NCI-H2171 (cell line): ENCODE measurements at places on chromosomes 7 and 10.

- DNase-seq = no peak
Measured at GRCh38 chr10:122181876-122182275, 89.2 kb upstream of the BTBD16 start.

DNA sequence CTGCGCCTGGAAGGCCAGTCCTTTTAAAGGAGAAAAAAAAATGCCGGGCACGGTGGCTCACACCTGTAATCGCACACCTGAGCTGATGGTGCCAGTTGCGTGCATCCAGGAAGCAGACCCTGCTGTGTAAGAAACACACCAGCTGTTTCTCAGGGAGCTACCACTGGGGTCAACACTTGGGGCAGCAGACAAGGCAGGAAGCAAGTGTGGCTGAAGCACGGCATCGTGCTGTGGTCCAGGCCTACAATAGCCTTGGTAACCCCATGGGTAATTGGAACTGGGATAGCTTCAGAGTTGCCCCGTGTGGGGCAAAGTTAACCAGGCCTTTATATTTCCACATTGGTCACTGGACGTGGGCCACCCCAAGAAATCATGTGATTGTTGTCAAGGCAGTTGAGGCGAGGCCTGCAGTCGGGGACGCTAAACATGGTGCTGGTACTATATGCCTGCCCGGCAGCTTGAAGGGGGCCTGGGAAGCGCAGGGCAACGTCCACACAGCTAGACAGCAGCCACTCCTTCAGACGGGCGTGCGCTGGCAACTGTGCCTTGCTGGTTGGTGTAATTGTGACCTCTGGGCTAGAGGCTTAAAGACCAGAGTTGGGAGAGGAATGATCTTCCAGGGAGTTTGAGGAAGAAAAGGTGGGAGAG lies 2.5 kb upstream of the TACR2 start:
- no peak for DNase-seq

DNA sequence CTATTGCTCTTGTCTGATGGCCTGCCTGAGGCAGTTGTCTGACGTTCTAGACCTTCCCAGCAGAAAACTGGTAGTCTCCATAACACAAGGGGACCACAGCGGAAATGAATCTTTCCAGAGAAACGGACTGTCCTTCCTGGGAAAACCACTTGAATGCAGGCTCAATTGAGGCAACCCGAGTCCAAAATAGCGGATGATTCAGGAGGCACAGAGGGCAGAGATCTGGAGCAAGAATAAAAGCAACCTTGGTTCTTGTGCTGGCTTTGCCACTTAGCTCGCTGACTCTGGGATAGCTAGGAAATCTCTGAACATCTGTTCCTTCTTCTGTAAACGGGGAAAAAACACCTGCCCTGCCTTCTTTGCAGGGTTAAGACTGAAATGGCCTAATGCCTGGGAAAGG lies 178.8 kb downstream of the NEURL1 start:
- DNase-seq = no peak

GRCh38 chr7:158406364-158406763 lies 181.3 kb downstream of the PTPRN2 start:
- DNase-seq = no peak

- no peak for DNase-seq
Measured at GRCh38 chr7:46695051-46695708, 774.1 kb upstream of the IGFBP3 start.

DNA sequence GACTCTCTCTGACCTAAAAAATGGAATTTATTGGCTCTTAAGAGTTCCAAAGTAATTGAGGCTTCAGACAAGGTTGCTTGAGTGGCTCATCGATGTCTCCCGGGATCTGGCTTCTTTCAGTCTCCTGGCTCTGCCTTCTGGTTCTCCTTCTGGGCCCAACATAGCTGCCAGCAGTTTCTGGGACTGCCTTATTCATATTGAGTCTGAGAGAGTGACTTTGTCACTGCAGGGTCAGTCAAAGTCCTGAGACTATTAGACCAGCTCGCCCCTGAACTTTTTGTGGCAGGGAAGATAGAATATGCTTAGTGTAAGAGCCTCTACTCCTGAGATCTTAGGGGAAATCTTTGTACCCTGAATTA lies 94.0 kb downstream of the MMRN2 start:
- DNase-seq = peak; percentile 1

- DNase-seq = no peak
Measured at GRCh38 chr7:29258951-29259350, 64.4 kb downstream of the CHN2 start.
